ENCODE measurements at places on chromosomes 16 and 17. TPM values are rescaled to one million over a fixed set of nuclear protein-coding genes. Genes with fewer than 3 reads are reported as not detected.

TOX3 gene
- total RNA-seq: not detected

RGS11 gene
- 2.6 TPM for total RNA-seq

TRIM72 gene
- 230 TPM for total RNA-seq

- H3K27ac ChIP-seq: peak overlapping the region; percentile 80
- H3K4me3 ChIP-seq: peak overlapping the region; percentile 42
- H3K4me1 ChIP-seq: peaks cover 44% of the 10 kb centered on the region
- H3K27me3 ChIP-seq: no peaks in the 10 kb centered on the region
- no peaks in the 10 kb centered on the region for H3K36me3 ChIP-seq
Observed at GRCh38 chr17:59490216-59490615, 75.2 kb upstream of the DHX40 start.

GRCh38 chr17:82461827-82462524 is 3.4 kb downstream of the NARF start:
- H3K4me1 ChIP-seq: peaks cover 16% of the 10 kb centered on the region
- no peaks in the 10 kb centered on the region for H3K27me3 ChIP-seq
- DNase-seq: peak; percentile 38
- peaks cover 72% of the 10 kb centered on the region for H3K36me3 ChIP-seq
- no peak overlapping the region for H3K4me3 ChIP-seq

- H3K4me3 ChIP-seq: no peak overlapping the region
- H3K27me3 ChIP-seq: no peaks in the 10 kb centered on the region
- H3K4me1 ChIP-seq: peaks cover 10% of the 10 kb centered on the region
- DNase-seq: no peak
Observed at GRCh38 chr17:38926293-38927070, 1.1 kb downstream of the LASP1NB start.

GRCh38 chr16:56613706-56614105 is 5.3 kb downstream of the MT2A start:
- H3K4me1 ChIP-seq: peaks cover 35% of the 10 kb centered on the region
- no peaks in the 10 kb centered on the region for H3K27me3 ChIP-seq
- no peak for DNase-seq
- H3K27ac ChIP-seq: no peak overlapping the region
- H3K36me3 ChIP-seq: no peaks in the 10 kb centered on the region
- H3K4me3 ChIP-seq: no peak overlapping the region

GRCh38 chr16:11848842-11849241 is 2.5 kb downstream of the RSL1D1 start:
- no peak overlapping the region for H3K4me3 ChIP-seq
- no peak overlapping the region for H3K27ac ChIP-seq
- DNase-seq: no peak
- peaks cover 17% of the 10 kb centered on the region for H3K4me1 ChIP-seq
- no peaks in the 10 kb centered on the region for H3K27me3 ChIP-seq

Measured in psoas muscle (tissue), 8 donors.